ENCODE measurements at places on chromosomes 3 and 15.

DNA sequence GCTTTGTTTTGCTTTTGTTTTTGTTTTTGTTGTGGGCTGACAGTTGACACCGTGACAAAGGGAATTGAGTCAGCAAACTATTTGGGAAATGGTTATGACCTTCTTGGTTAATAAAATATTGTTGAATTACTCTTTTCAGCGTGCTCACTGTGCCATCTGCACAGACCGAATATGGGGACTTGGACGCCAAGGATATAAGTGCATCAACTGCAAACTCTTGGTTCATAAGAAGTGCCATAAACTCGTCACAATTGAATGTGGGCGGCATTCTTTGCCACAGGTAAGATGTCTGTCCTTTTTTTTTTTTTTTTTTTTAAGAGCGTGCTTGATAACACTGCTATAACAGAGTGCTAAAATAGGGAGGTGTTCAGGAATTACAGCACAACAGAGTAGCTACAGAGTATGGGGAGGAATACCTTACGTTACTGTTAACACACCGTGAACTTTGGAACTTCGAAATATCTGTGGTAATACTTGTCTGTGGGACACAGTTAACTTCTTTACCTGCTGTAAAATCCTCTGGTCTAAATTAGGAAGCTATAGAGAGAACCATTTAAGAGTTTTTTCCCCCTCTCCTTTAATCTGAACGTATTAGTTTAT is 48.2 kb downstream of the PRKCI start:
- DNase-seq = no peak

GRCh38 chr3:99545941-99546580 is 92.3 kb upstream of the COL8A1 start:
- no peak for DNase-seq

DNA sequence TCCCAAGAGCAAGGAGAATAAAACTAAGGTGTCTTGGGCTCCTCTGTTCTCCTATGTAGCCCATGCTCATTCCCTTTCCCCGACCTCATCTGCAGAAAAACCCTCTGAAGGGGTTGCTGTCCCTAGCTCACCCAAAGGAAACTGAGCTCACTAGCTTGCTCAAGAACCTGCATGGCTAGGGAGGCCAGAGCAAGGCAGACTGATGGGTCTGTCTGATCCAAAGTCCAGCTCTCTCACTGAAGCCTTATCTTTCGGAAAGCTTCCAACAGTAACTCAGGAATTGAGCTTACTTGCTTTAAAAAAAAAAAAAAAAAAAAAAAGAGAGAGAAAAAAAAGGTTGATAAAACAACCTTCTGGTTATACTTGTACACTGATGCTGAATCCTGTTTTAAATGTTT is 141.4 kb upstream of the TOPAZ1 start:
- no peak for DNase-seq

GRCh38 chr3:58131101-58131825 is 79.5 kb downstream of the DNASE1L3 start:
- no peak for DNase-seq

DNA sequence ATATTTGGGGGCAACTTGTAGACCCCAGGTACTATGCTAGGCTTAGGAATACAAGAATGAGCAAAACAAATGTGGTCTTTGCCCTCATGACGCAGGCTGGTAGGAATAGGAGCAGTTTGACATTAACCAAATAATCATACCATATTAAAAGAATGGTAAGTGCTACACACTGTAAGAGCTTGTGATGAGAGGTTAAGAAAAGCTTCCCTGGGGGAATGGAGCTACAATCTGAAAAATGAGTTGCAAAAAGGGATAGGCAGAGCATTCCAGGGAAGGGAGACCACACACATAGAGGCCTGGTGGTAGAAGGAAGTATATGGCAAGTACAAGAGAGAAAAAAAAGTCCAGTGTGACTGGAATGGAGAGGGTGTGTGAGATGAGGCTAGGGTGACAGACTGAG is 37.3 kb downstream of the TMOD3 start:
- DNase-seq = no peak

- no peak for DNase-seq
Measured at GRCh38 chr3:61803983-61804382, 242.6 kb downstream of the PTPRG start.
